ENCODE measurements at places on chromosomes 12 and 14. TPM values are rescaled to one million over a fixed set of nuclear protein-coding genes. Genes with fewer than 3 reads are reported as not detected.

Gene TIGAR
- 12.9 TPM for total RNA-seq

Gene GLI1
- 1.2 TPM for total RNA-seq

Gene KTN1
- total RNA-seq = 261 TPM

Gene PGF
- 6.4 TPM for total RNA-seq

Gene C14orf119
- total RNA-seq = 31.3 TPM

Gene MFAP5
- total RNA-seq = 12.4 TPM

Gene LRRK2
- 5.4 TPM for total RNA-seq

Gene IKBIP
- 5.1 TPM for total RNA-seq

Gene GLIPR1L1
- total RNA-seq = not detected

Gene ARHGEF40
- total RNA-seq = 14.2 TPM

Gene GTF2A1
- total RNA-seq = 14.8 TPM

Gene WSCD2
- not detected for total RNA-seq

Gene MYF6
- total RNA-seq = not detected

Gene DNAJC22
- total RNA-seq = 0.26 TPM

Gene SLC17A8
- total RNA-seq = 0.08 TPM

Gene NTF3
- not detected for total RNA-seq

Gene RIC8B
- total RNA-seq = 21.9 TPM

Gene KLRC1
- not detected for total RNA-seq

All from heart right ventricle (tissue), 16 donors.